ENCODE measurements at places on chromosomes 5 and 9.

DNA sequence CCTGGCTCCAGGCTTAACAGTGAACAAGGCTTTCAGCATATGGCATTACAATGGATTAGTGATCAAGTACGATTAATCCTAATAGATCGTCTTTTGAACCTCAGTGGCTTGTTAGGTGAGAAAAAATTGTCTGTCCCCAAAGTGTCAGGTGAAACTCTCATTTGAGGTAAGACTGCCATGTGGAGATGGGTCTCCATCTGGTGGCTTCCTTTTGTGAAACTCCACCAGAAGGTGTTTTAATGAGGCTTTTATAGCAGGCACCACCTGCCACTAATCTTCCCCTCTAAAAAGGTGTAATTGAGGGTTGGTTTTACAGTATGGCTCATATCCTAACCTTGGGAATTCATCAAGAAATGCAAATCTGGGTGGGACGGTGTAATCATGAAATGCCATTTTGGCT, 471.1 kb upstream of the MPDZ start:
- no peak for DNase-seq

GRCh38 chr9:90047828-90048227, 443.0 kb downstream of the GADD45G start:
- DNase-seq: no peak

- DNase-seq: no peak
Measured at GRCh38 chr5:39209924-39210323, 9.4 kb downstream of the FYB1 start.

GRCh38 chr9:137457406-137458193, 1.5 kb downstream of the NSMF start:
- DNase-seq: no peak

- no peak for DNase-seq
Measured at GRCh38 chr9:101702257-101702656, 36.2 kb downstream of the GRIN3A start.

DNA sequence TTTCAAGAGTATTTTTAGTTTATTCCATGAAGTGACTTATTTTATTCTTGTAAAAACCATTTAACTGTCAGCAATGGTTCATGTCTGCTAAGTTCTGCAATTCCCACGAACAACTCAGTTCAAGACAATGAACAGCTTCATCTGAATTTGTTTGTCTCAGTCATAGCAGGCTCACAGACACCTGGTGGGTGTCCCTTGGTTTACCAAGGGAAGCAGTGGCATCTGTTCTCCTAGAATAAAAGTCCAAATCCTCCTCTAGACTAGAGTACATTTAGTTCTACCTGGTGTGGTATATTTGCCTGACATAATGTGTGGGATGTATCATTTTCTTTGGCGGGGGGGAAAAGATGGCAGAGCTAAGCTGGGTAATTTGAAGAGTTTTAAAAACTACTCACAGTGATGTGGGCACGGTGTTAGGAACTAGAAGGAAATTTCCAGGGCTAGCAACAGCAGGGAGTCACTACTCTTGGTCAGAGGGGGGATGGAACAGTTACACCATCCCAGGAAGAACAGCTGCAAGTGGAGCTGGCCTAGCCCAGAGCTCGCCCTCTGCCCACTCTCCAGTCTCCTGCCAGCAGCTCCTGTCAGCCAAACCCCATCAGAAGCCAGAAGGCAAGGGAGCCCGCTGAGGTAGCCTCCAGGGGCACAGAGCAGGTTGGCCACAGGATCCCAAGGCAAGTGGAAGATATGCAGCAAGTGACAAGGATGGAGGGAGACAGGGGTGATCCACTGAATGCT, 100.3 kb downstream of the PJA2 start:
- no peak for DNase-seq

- no peak for DNase-seq
Measured at GRCh38 chr5:139414581-139415130, 10.8 kb upstream of the SPATA24 start.

DNA sequence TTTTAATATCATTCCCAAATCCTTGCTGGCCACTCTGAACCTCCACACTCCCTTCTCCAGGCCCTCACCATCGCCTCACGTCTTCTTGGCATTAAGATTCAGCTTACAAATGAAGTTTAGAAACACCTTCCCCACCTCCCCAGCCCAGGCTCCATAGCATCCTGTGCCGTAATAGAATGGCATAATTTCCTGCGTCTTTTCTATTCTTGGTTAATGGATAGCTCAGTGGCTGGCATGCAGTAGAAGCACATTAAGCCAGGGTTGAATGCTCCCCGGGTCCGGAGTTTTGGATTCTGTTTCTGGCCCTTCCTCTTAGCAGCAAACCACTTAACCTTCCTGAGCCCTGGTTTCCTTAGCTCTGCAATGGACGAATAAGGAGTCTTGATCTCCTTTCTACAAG, 13.8 kb downstream of the WWC1 start:
- DNase-seq: no peak

DNA sequence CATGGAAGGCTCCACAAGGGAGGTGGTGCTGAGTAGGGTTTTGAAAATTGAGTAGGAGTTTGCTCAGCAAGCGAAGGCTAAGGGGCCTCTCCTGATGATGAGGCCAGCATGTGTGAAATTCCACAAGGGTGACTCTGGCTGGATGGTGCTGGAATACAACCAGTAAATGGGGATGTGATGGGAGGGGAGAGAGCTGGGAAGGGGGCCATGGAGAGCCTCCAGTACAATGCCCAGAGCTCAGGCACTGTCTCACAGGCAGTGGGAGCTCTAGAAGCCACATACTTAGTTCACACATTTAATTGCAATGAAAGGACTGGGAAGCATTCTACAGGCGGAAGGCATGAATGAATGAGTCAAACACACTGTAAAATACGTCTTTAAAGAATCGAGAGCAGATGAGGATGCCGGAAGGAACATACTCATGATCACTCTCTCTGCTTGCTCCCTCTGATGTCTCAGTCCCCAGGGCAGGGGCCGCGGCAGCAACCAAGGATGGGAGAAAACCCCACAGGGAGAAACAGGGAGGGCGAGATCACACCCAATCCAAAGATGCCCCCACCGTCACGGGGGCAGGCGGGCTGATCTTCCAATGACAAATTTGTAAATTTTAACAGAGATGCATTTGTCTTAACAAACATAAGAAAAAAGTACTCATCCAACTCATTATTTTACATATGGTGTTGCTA, 261.0 kb downstream of the NSG2 start:
- DNase-seq: no peak

DNA sequence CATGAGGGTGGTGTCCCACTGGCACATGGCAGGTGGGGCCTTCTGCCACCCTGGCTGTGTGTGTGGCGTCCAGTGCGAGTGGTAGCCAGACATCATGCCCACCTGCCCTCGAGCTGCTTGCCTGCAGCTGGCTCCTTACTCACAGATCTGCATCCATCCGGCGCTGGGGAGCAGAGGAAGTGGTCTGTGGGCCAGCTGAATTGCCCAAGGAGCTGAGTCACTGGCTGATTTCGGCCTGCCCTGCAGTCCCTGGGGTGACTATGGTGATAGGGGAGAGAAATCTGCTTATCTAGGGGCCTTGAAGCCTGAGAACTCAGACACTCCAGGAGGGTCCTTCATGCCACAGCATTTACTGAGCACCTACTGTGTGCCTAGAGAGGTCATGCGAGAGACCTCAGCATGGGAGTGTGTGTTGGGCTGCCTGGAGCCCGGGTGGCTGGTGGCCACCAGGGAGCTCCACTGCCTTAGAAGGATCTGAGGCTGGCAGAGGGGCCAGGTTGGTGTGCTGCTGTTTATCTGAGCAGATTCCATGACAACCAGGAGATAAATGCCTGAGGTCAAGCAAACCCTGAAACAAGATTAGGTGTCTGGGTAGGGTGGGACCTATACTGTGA, 57.1 kb downstream of the SLC22A5 start:
- DNase-seq: peak; percentile 77

- no peak for DNase-seq
Measured at GRCh38 chr5:169384661-169385060, 83.7 kb upstream of the SLIT3 start.

DNA sequence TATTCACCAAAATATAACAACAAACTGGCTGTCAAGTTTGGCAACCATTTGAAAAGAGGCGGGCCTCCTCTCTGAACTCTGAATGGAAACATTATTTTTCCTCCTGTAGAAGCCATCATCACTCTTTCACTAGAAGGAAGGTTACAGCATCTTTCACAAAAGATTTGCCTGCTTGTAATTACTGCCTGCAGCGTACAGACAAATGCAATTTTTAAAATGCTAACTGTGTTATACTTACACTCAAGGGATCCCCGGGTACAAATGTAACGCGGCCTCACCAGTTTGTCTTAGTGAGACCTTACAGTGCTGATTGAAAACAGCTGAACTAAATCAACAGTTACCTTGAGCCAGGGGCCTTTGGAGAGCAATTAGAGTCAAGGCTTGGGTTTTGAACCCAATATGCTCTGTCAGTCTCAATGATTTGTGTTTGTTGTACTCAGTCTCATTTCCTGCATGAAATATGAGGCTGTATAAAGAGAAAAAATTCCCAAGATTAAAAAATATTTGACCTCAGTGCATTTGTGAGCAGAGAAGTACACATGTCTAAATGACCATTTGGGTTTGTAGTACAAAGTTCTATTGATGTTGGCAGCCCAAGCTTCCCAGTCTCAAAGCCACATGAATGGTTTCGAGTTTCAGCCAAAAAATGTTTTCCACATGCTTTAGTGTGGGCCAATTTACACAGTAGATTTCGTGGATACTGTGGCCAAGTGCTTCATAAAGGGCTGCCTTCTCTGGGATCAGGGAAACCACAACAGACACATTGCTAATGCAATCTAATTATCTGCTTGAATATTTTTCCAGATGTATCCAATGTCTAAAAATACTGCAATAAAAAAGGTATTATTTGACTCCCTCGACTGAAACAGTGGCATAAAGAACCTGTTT, 500.0 kb downstream of the SPATA31D1 start:
- peak; percentile 89 for DNase-seq

GRCh38 chr9:108743901-108744371, 111.8 kb downstream of the ACTL7B start:
- DNase-seq: no peak

GRCh38 chr5:59709346-59709821, 184.1 kb downstream of the PDE4D start:
- DNase-seq: no peak

GRCh38 chr5:157546456-157547100, 29.0 kb downstream of the ADAM19 start:
- DNase-seq: no peak

GRCh38 chr5:133242221-133242835, 190.5 kb downstream of the HSPA4 start:
- DNase-seq: no peak

DNA sequence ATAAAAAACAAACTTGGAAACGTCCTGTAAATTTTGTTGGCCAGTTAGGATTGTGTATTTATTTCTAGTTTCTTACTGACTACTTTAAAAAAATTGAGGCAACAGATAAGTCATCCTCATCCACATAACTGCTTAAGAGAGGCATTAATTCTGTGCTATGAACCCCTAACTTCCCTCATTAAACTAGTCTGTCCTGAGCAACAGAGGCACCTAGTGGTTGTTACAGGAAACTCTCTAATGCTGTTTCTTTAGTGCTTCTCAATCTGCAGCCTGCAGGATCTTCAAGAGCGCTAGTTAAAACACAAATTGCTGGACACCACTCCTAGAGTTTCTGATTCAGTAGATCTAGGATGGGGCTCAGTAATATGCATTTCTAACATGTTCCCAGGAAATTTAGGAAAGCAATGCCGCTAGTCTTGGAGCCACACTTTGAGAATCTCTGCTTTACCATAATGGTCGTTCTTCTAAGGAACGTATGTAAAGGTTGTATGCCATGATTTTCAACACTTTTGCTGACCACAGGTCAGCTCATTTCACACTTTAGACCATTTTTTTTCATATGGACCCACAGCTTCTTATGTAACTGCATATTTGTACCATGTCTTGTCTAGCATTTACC, 410.1 kb upstream of the SMARCA2 start:
- peak; percentile 8 for DNase-seq

GRCh38 chr5:127602481-127602880, 46.4 kb upstream of the CTXN3 start:
- DNase-seq: no peak

- no peak for DNase-seq
Measured at GRCh38 chr9:113395000-113395861, 5.9 kb downstream of the ALAD start.

DNA sequence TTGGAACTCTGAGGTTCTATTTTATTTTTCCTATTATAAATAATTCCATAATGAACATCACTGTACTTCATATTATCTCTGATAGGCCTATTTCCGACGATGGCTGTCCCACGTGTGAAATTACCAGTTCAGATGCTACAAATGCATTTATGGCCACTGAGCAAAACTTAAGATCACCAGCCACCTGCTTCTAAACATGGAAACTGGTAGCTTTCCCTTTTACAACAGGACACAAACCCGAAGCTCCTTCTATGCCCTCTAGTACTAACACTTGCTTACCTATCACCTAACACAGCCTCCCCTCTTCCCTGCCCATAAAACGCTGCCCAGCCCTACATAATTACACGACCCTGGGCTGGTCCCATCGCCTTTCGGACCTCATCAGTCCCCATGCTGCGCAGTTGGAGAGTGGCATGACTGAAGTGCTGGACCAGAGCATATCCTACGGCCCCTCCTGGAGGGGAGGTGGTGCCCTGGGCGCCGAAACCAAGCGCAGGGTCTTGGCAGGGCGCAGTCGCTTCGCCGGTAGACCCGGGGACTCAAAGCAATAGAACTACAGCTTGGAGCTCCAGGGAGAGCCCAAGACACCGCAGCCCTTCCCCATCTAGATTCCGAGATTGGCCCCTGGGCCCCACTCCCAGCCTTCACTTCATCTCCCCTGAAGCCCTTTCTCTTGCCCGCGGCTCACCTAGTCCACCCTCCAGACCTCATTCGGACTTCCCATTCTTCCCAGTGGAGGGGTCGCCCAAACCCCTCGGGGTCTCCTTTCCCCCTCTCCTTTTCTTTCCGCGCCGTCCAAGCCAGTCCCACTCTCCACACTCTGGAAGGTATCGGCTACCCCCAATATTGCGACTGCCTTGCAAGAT, 1.0 kb upstream of the SAP30L start:
- DNase-seq: no peak

DNA sequence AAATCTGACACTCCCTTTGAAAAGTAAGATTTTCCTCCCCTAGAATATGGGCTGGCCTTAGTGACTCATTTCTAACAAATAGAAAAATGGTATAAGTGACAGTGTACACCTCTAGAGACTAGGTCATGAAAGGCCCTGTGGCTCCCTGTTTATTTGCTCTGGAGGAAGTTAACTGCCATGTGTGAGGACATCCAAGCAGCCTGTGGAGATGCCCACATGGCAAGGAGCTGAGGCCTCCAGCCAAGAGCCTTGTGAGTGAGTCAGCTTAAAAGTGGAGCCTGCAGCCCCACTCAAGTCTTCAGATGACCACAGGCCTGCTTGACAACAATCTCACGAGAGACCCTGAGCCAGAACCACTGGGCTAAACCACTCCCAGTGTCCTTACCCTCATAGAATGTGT, 128.1 kb upstream of the LHFPL2 start:
- no peak for DNase-seq

GRCh38 chr5:54822324-54822687, 163.1 kb downstream of the ESM1 start:
- no peak for DNase-seq

All from fibroblast of the conjunctiva (primary cell).